Activated CD8-positive, alpha-beta memory T cell treated with anti-CD3 and anti-CD28 coated beads for 1 hour (primary cell): ENCODE measurements at places on chromosomes 1 and 21.

DNA sequence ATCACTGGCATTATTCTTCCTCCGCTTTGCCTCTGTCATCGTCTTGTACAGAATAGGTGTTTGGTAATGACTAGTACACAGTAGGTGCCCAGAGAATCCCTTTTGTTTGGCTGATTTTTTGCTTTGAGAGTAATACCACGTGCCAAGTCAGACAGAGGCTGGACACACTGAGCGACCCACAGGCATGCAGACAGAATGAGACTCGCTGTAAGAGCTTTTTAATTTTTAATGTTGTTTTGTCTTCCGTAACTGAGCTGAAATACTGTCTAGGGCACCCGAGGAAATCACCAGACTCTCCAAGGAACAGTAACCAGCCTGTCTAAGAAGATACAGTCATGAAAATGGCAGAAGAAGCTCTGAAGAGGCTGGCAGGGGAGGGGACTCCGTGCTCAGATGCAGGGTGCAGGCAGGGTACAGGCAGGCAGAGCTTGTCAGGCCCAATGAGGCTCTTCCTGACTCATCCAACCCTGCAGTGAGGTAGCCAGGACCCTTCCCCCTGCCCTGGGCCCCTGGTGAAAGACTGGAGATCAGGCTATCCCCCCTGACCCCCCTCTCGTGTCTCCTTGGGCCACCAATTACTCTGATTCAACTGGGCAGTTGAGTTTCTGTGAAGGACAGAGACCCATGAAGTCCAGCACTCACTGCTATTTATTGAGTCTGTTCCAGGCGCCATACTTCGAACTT lies 60.1 kb upstream of the ECE1 start:
- no peak for DNase-seq

DNA sequence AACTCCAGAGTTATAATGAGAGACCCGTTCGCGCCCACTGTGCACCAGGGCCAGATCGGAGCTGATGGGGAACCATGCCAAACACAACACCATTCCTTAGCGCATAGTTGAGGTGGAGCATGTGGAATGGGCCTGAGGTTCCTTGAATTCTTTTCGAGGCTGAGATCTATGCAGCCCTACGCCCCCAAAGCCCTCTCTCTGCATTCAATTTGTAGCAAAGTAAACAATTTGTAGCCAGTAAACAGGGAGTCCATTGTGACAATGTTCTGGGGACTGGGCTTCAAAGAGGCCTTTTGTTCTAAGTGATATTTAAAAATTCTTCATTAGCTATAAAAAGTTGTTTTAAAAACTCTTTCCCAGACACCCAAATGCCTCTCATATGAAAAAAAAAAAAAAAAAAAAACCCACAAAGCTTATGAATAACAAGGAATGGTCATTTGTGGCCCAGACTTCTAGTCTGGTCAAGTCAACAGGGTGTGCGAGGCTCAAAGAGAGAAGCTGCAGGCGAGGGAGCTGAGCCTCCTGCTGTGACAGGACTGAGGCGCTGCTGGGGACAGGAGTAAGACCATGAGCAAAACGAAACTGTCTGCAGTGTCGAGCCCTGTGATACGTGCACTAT lies 30.6 kb upstream of the KCNE2 start:
- no peak for DNase-seq

GRCh38 chr1:121586369-121587229 lies 401.8 kb downstream of the SRGAP2C start:
- no peak for DNase-seq

DNA sequence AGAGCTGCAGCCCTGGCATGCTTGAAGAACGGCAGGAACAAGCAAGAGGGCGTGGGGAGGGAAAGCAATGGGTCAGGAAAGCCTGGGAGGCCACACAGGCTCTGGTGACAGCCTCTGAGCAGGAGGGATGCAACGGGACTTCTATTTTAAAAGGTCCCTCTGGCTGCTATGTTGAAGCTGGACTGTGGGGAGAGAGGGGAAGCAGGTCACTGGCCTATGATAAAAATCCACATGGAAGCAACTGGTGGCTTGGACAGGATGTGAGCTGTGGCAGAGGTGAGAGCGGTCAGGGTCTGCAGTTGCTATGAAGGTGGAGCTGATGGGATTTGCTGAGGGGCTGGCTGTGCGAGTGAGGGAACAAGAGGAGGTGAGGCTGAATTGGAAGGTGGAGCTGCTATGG lies 11.2 kb downstream of the PADI1 start:
- no peak for DNase-seq

DNA sequence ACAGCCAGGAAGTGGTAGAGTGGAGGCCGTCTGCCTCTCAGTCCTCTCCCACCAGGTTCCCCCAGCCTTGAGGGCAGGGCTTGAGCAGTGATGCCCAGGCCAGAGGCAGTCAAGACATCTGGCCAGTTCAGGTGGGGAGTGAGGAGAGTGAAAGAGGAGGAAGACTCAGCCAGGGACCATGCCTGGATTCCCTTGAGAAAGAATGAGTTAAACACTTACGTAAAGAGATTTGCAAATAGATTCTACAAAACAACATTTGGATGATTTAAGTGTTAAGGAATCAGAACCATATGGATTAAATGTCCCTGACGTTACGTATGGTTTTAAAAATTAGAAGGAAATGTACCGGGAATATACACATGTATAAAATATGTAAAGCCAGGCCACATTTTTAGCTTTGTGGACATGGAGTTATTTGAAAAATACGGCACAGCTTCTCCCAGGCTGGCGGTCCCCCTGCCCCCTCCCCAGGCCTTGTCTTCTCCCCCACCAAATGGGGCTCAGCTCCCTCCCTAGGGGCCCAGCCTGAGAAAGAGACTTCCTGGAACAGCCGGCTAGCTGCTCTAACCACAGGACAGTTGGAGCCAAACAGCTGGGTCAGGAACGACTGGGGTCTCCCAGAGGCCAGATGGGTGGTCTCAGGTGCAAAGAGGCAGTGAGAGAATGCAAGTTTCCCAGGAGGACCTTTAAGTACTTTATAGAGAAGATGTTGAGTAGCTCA lies 188.3 kb upstream of the EDN2 start:
- DNase-seq: no peak

DNA sequence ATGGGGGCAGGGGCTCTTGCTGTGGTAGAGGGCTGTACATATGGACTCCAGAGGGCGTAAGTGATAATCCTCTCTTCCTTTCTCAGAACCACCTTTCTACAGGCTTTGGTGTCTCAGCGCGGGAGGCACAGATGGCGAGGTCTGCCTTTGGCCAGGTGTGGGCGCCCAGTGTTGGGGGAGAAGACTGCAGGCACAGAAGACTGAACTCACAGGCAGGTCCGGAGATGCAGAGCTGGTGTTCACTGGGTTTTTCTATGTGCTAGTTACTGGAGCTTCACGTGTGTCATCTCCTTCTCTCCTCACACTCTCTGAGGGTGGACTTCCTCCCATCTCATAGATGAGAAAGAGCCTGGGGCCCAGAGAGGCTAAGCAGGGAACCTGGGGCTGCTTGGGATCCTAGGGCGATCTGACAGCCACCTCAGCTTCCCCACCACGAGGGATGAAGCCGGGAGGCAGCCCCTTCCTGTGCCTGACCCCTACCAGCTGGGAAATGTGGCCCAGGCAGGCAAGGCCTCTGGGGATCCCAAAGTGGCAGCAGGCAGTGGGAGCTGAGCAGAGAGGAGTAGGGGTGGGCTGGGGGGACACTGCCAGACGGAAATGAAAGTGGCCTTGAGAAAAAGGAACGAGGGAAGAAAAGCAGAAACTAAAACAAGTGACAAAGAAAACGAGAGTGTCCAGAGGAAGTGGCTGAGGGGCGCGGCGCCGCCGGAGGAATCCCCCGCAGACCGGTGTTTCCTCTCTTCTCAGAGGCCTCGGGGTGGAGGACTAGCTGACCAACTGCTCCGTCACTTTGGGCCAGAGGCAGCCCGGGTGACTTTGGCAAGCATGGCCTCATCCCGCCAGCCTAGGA lies 191.6 kb downstream of the HIVEP3 start:
- no peak for DNase-seq

DNA sequence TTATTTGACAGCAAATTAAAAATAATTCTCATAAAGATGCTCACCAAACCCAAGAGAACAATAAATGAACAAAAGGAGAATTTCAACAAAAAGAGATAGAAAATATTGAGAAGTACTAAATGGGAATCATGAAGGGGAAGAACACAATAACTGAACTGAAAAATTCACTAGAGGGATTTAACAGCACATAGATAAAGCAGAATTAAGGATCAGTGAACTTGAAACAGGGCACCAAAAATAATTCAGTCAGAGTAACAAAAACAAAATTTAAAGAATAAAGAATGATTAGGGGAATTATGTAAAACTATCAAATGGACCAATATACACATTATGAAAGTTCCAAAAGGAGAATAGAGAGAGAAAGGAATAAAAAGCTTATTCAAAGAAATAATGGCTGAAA lies 7.8 kb downstream of the ADAM30 start:
- no peak for DNase-seq

DNA sequence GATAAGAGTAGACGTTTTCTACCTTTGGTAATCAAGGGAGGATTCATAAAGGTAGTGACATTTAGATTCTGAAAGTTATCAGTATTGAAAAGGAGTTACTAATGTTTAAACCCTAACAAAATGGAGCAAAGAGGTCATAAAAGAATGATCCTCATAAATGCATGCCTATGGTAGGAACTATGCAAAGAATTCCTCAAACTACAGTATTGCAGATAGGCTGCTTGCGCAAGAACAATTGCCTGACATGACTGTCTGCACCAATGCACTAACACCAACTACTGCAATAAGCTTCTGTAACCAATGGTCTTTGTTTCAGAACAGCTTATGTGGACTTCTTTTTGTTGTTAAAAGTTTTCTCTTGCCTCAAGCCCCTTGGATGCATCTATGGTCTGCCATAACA lies 597.3 kb upstream of the ADGRL4 start:
- no peak for DNase-seq

GRCh38 chr1:53346814-53347176 lies 18.9 kb upstream of the LRP8 start:
- DNase-seq: no peak

GRCh38 chr21:42080788-42081083 lies 9.6 kb downstream of the UMODL1 start:
- DNase-seq: no peak

- DNase-seq: no peak
These were observed 3.2 kb downstream of the DPT start for GRCh38 chr1:168725831-168726230.

- DNase-seq: peak; percentile 67
These were observed 4.1 kb downstream of the KIF21B start for GRCh38 chr1:201019321-201019977.

DNA sequence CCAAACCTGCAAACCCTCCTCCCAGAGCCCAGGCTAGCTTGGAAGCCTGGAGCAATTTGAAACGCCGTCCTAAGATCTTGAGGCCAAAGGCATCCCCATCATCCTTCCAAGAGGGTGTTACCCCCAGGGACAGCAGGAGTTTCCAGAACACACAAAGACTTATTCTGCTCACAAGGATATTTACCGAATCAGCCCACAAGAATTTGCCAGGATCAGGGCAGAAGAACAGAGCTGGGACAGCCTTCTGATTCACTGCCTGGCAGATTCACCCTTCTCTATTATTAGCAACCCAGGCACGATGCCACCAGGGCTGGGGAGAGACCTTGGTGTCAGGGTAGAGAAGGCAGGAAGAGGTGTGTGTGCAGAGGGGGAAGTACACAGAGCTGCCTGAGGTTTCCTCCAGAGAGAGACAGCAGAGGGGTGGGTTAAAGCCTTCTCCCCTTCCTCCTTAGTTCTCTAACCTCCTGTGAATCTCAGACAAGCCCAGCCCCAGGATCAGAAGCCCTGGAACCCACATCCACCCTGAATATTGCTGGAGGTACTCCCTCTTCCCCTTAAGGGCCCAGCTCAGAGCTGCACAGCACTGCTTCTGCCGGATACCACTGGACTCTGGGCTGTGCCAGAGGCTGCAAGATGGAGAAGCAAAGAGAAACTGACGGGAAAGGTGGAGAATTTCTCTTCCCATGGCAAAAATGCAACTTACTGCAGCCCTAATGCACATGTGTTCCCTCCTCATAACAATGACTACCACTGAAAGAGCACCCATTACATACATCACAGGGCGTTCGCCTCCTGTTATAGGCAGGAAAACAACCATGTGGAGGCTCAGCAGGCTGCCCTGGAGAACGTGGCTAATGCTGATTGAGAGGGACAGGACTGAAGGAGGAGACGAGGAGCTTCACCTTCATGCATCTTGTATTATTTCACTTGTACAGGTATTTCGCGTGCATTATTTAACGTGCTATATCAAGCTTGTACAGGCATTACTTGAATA lies 61.8 kb downstream of the ITPKB start:
- no peak for DNase-seq

GRCh38 chr21:44891631-44892031 lies 18.1 kb upstream of the PTTG1IP start:
- DNase-seq: no peak

DNA sequence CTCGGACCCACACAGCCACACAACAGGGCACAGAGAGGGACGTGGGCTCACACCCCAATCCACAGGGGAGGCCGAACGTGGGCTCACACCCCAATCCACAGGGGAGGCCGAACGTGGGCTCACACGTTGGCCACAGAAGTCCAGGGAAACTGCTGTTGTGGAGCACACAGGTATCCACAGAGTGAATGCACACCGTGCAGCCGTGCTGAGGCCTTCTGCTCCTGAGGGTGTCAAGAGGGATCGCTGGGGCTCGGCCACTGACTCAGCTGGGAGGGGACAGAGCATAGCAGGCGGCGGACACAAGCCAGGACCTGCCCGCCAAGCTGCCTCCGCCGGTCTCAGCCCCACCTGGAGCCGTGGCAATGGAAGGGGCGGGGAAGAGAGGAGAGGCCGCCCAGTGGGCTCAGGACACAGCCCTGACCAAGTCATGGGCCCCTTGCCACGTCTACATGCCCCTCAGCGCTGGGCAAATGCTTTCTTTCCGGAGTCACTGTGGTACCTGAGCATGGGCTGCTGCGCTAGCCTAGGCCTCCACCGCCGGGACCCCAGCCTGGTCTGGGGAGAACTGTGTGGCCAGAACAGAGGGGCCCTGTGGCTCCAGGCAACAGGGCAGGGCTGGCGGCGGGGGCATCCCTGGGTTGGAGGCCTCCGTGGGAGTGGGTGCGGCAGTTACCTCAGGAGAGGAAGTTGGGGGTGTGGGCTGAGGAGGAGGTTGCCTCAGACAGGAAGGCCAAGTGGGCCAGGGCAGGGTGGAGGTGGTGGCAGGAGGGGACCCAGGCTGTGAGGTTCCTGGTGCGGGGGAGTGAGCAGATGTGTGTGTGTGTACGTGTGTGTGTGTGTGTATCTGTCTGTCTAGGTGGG lies 1.2 kb downstream of the SYTL1 start:
- DNase-seq: peak; percentile 58

GRCh38 chr1:76501136-76501535 lies 366.1 kb upstream of the ST6GALNAC5 start:
- no peak for DNase-seq

GRCh38 chr1:216461466-216461865 lies 38.2 kb upstream of the USH2A start:
- no peak for DNase-seq

DNA sequence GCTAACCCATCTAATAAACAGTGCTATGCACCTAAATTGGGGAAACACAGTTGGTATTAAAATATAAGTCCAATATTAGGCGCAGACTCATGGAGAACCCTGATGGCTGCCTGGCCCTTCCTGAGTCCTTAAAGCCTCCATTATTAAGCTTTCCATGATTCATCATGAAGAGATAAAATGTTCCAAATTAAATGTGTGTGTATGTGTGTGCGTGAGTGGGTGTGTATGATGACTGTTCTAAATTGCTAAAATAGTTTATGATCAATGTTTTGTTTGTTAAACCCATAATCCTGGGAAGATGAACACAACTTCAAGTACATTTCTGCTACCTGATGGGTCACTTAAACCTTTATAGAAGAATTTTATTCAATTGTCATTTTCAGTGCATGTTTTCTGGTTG lies 6.3 kb upstream of the RBBP5 start:
- DNase-seq: no peak
